ENCODE measurements at places on chromosomes 1 and 21. TPM values are rescaled to one million over a fixed set of nuclear protein-coding genes. Genes with fewer than 3 reads are reported as not detected.
A peak's percentile ranks its signal among the peaks of the same experiment; 100 is the strongest.

DNA sequence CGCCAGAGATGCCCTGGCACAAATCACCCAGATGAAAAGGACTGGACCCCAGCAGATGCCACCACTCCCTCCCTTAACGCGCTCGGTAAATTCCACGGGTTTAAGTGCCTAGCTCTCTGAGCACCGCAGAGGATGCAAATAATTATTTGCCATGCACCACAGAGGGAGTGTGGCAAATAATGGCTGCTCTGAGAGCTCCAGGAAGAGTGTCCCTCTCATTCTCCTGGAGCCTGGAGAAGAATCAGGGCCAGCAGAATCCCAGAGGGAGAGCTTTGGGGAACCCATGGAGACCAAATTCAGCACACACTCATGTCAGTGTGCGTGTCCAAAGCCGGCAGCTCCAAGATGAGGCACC lies 667 bp downstream of the HHIPL2 start:
- H3K4me3 ChIP-seq: no peak overlapping the region
- H3K36me3 ChIP-seq: no peaks in the 10 kb centered on the region
- H3K27me3 ChIP-seq: peaks cover 6% of the 10 kb centered on the region
- DNase-seq: no peak
- H3K4me1 ChIP-seq: peaks cover 4% of the 10 kb centered on the region

DNA sequence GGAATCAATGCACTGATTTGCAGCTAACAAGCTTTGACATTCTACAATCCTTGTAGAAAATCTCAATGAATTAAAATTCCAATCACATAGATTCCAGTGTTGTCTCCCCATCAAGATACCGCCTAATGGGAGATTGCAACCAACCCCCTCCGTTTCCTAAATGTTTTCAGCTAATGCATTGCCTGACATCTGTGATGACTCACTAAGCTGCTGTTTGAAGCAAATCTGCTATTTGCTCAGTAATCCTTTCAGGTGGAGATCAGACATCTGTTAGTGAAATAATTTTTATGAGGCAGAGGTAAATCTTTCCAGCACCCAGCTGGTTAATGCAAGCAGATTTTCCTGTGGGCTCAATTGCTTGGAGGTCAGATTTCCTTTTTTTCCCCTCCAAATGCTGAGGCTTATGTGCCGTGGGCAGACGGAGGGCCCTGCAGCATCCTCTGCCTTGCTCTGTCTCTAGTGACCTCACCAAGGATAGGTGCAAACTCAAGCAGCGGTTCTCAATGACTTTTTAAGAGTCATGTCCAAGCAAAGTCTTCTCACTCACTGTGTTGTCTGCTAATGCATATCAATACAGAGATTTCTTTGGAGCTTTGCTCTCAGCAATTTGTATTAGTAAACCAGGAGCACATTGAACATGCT lies 91.1 kb upstream of the RAB3GAP2 start:
- DNase-seq: no peak
- no peaks in the 10 kb centered on the region for H3K27me3 ChIP-seq
- H3K27ac ChIP-seq: no peak overlapping the region
- H3K4me1 ChIP-seq: peaks cover under 1% of the 10 kb centered on the region

- H3K36me3 ChIP-seq: peaks cover 9% of the 10 kb centered on the region
- H3K4me3 ChIP-seq: no peak overlapping the region
- H3K27me3 ChIP-seq: peaks cover 9% of the 10 kb centered on the region
- H3K4me1 ChIP-seq: peaks cover 26% of the 10 kb centered on the region
- no peak overlapping the region for H3K27ac ChIP-seq
- DNase-seq: no peak
Measured at GRCh38 chr1:167440776-167441175, 77.6 kb downstream of the CD247 start.

GRCh38 chr1:244083383-244083943 lies 32.4 kb downstream of the ZBTB18 start:
- H3K27ac ChIP-seq: no peak overlapping the region
- H3K36me3 ChIP-seq: peaks cover 4% of the 10 kb centered on the region
- H3K4me3 ChIP-seq: no peak overlapping the region
- no peak for DNase-seq
- peaks cover 10% of the 10 kb centered on the region for H3K27me3 ChIP-seq

DNA sequence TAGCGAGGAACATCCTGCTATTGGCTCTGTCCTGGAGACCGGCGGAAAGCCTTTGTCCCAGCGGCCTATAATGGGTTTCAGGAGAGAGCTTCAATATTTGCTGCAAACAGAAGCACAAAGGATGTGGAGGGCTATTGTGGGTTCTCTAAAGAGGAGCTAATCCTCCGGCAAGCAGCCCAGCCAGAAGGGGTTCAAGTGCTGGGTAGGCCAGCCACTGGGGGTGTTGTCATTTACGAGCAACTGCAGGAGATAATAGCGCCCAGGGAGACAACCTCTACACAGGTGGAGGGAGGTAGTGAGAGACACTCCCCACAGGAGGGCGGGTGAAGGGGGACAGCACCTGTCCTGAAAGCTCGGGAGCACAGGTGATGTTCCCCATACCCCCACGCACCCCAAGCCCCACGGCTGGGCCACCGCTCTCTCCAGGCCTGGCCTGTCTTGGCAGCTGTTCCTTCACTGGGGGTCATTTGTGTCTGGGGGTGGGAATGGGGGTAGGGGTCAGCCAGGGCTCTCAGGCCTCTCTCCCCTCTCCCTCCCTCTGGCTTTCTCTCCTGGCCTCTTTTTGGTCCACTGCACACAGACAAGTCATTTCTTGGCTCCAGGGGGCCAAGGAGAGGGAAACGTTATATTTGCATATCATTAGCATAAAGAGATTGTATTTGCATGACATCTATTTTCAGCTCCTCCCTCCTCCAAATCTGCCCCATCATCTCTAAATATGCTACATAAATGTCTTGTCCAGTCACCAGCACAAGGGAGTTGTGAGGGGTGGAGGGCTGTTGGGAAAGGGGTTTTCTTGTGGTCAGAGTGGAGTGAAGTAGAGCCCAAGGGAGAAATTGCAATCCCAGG lies 22.0 kb upstream of the SLC26A9 start:
- H3K36me3 ChIP-seq: no peaks in the 10 kb centered on the region
- no peaks in the 10 kb centered on the region for H3K27me3 ChIP-seq
- H3K4me3 ChIP-seq: no peak overlapping the region
- peak overlapping the region; percentile 19 for H3K27ac ChIP-seq
- no peak for DNase-seq

DNA sequence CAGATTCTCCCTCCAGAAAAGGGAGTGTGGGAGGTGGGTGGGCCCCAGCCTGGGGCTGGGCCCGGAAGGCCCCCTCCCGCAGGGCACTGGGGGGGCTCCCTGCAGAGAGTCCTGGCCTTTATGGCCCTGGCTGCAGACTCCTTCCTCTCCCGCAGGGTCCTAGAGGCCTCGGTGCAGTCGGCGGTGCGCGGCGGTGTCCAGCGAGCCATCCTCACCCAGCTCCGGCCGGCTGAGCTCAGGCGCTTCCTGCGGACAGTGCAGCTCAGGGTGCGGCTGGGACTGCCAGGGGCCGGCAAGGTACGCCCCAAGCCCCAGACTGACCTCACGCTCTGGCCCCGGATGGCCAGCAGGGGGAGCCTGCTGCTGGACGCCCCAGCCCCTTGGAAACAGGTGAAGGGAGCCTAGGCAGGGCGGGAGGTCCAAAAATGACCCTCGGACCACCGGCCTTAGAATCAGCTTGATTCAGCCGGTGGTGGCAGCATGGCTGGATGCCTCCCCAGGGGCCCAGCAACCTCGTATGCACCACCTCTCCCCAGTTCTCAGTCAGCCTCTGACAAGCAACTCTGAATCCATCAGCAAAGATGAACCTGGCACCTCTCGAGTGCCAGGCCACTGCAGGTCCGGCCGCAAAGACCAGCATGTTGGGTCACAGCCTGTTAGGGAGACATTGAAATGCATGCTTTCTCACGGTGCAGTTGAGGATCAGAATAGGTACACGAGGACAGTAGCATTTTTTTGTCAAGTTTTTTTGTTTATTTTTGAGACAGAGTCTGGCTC lies 20.6 kb downstream of the MTHFR start:
- peak; percentile 65 for DNase-seq
- peaks cover 5% of the 10 kb centered on the region for H3K4me1 ChIP-seq
- H3K27ac ChIP-seq: peak overlapping the region; percentile 22
- no peaks in the 10 kb centered on the region for H3K27me3 ChIP-seq

The MROH9 gene
- total RNA-seq: not detected

The IER5 gene
- total RNA-seq: 7.7 TPM

Data from neural crest cell (in vitro differentiated cells).